ENCODE measurements at places on chromosomes 6 and 20.

GRCh38 chr6:2412731-2413130 lies 167.3 kb upstream of the GMDS start:
- DNase-seq: no peak

DNA sequence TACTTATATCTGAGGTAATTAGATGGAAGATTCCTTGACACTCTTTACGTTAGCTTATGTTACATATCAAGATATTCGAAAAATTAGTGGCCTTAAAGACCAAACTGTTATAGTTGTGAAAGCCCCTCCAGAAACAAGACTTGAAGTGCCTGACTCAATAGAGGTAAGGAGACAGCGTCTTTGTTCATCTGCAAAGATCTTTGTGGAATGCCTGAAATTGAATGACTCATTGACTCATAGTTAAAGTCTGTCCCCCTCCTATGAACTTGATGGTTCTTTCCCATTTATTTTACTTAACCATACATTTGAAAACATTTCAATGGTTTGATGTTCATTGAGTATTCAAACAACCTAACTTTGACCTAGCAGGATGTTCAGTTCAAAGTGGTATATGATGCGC lies 47.6 kb upstream of the CDKAL1 start:
- no peak for DNase-seq

DNA sequence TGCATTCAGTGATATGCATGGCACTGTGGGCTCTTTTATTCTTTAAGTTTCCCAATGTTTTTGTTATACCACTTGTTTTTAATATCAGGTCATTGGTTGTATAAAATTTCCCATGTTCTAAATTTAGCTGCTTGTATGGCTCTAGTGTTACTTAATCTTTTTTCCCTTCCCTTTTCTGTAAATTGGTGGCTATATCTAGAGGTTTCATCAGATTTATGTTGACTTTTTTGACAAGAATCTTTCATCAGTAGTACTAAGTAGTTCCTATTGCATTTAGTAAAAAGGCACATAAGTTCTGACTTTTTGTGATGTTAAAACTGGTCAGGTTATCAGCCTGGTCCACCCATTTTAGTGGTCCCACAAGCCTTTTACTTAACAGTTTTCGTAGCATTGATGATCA lies 51.1 kb downstream of the MMS22L start:
- DNase-seq: no peak

DNA sequence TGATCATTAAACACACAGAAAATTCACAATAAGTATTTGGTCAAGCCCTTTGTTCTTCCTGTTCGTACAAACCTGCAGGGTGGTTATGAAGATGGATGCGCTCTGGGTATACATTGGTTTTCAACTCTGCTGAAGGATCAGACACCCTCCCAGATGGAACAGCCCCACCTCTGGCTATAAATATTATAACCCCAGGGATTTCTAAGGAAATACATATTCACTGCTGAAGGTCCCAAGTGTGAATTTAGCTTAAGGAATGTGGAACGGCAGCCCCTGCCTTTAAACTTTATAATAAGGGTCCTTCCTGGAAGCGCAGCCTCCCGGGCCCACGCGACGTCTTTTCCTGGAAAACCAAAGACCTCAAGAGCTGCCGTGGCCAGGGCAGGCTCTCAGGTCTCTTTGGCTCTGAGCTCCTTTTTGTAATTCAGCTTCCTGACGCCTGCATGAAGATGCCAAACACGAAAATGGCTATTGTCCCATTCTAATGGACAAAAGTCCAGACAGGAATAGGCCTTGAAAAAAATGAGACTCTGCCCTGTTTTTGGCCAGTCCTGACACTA lies 172.4 kb upstream of the SSTR4 start:
- DNase-seq: no peak

DNA sequence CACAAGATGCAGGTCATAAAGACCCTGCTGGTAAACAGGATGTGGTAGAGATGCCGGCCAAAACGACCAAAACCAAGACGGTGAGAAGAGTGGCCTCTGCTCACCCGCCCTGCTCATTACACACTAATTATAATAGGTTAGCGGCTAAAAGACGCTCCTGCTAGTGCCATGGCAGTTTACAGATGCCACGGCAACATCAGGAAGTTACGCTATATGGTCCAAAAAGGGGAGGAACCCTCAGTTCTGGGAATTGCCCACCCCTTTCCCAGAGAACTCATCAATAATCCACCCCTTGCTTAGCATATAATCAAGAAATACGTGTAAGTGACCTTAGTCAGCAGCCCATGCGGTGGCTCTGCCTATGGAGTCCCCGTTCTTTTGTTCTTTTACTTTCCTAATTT lies 17.6 kb downstream of the BHLHE23 start:
- no peak for DNase-seq

- DNase-seq: no peak
Measured at GRCh38 chr6:151702851-151703658, 104.4 kb upstream of the ESR1 start.

DNA sequence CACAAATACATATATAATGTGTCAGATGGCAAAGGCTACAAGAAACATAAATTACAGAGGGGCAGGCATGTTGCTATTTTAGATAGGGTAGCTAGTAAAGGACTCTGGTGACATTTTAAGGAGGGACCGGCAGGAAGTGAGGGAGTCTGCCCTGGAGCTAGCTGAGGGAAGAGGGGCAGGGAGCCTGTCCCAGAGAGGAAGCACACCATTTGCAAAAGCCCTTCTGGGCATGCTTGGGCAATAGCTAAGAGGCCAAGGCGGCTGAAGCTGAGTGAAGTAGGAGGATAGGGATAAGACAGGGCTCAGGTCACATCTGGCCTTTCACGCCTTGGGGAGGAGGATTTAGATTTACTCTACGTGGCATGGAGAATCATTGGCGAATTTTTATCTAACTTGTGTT lies 96.2 kb downstream of the RTN4IP1 start:
- DNase-seq: no peak

- no peak for DNase-seq
Measured at GRCh38 chr6:139801571-139802321, 427.3 kb upstream of the CITED2 start.

GRCh38 chr6:7207720-7208119 lies 100.0 kb downstream of the RREB1 start:
- DNase-seq: no peak

- DNase-seq: no peak
Measured at GRCh38 chr6:71602385-71603007, 283.9 kb upstream of the RIMS1 start.

DNA sequence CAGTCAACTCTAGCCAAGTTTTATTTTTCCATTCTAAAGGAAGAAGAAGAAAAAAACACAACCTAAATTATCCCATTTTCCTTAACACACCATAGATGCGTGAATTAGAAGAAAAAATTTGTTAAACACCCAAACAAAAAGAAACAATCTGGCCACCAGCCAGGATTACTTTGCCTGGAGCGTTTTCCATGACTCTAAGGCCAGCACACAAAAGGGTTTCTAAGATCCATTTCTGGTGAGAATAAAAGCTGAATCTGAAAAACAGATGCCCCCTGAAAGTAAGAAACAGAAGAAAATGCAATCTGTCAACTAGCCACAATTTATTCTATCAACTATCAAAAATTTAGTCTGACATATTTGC lies 267.2 kb upstream of the SULF2 start:
- DNase-seq: no peak

DNA sequence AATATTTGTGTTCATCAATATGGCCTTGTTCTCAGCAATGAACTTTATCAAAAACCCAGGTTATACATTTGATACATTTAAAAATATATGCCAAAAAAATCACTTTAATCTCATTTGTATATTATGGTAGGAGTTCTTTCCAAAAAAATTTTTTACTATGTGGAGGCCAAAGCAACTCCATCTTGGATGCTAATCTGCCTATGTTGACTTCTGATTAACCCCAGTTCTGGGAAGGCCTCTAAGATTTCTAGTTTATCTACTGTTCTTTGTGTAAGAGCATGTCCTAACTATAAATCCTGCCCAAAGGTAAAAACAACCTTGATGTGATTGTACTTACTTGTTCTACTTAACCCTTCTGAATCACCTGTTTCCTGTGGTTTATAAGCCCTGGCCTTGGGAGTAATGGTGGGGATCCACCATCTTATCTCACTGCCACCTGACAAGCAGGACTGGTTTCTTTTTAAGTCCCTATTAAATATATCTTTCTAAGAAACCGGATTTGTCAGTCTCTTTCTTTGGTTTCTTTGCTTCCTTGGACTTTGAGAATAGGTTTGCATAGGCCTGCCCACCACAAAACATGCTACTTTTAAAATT lies 46.7 kb downstream of the RNGTT start:
- no peak for DNase-seq
